ENCODE measurements at places on chromosomes 12 and 14. TPM values are rescaled to one million over a fixed set of nuclear protein-coding genes. Genes with fewer than 3 reads are reported as not detected.

The VAMP1 gene
- 11.9 TPM for total RNA-seq

The C12orf56 gene
- 4.0 TPM for total RNA-seq

The EPYC gene
- total RNA-seq, result not detected

The PTCSC3 gene
- total RNA-seq, result not detected

The PUS7L gene
- 35.8 TPM for total RNA-seq

The CLECL1 gene
- not detected for total RNA-seq

The OR4E2 gene
- not detected for total RNA-seq

The C1R gene
- total RNA-seq, result 94.5 TPM

The HCAR2 gene
- total RNA-seq, result 2.1 TPM

The DICER1 gene
- total RNA-seq, result 144 TPM

The OTOGL gene
- 0.60 TPM for total RNA-seq

The RNF212B gene
- total RNA-seq, result not detected

The CISTR gene
- total RNA-seq, result not detected

The CLEC1B gene
- 1.5 TPM for total RNA-seq

The FOXN4 gene
- 3.4 TPM for total RNA-seq

The FGF6 gene
- 1.8 TPM for total RNA-seq

The KCNC2 gene
- total RNA-seq, result 7.5 TPM

The KRT78 gene
- 2.6 TPM for total RNA-seq

The SIX6 gene
- 44.8 TPM for total RNA-seq
